ENCODE measurements at places on chromosomes 16 and 17.

- no peak for DNase-seq
These were observed at the start of gene UNC13D for GRCh38 chr17:75843577-75844529. Gene UNC13D, minus strand, starts transcription at chr17:75844404. Its CDS starts 67 bp downstream, at chr17:75844337.

DNA sequence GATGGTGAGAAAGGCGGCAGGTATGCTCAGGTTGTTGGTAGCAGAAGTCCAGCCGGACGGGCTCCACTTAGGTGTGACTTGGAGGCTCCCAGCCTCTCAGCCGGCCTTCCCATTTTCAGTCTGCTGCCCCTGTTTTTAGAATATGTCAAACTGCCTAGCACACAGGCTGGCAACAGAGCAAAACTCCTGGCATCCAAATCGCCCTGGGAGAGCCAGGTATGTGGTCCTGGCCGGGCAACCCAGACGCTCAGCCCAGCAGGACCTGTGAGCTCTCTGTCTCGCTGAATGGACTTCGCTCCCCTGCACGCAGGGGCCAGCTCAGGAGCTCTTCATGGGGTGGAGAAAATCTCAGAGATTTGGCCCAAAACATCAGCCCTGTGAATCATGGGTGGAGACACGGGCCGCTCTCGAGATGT lies 147.9 kb upstream of the CHMP6 start:
- DNase-seq, result no peak

DNA sequence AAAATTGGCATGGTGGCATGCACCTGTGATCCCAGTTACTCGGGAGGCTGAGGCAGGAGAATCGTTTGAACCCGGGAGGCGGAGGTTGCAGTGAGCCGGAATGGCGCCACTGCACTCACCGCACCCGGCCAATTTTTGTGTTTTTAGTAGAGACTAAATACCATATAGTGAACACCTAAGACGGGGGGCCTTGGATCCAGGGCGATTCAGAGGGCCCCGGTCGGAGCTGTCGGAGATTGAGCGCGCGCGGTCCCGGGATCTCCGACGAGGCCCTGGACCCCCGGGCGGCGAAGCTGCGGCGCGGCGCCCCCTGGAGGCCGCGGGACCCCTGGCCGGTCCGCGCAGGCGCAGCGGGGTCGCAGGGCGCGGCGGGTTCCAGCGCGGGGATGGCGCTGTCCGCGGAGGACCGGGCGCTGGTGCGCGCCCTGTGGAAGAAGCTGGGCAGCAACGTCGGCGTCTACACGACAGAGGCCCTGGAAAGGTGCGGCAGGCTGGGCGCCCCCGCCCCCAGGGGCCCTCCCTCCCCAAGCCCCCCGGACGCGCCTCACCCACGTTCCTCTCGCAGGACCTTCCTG lies at the start of gene HBQ1:
TSS of gene HBQ1 (plus strand) at position 359 of the 575 bp plus-strand sequence. CDS start at position 387, 28 bp downstream.
- DNase-seq, result no peak

- DNase-seq, result no peak
These were observed 47.5 kb upstream of the CLEC3A start for GRCh38 chr16:77974883-77975282.

DNA sequence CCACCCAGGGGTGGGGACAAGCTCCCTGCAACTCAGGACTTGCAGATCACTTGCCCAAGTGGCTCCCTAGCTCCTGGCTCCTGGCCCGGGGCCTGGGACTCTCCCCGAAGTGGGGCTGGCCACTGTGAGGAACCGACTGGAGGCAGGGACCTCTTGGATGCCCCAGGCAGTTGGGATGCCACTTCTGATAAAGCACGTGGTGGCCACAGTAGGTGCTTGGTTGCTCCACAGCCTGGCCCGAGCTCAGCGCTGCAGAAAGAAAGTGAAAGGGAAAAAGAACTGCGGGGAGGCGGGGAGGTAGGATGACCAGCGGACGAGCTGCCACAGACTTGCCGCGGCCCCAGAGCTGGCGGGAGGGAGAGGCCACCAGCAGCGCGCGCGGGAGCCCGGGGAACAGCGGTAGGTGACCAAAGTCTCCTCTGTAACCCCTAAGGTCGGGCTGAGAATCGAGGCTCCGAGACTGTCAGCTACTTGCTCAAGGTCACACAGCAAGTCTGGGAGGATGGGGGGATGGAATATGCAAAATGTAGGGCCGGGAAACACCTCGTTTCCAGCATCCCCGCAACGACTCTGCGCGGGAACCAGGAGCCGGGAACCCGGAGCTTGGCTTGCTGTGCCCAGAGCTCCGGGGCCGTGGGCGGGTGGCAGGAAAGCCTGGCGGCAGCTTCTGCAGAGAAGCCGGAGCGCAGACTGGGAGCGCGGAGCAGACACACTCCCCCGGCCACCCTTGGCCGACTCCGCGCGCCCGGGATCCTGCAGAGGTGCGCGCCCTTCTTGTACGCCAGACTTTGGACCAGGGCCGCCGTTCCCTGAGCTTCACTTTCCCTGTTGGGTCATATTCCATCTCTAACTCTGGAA lies 1.9 kb downstream of the CIITA start:
- DNase-seq, result no peak

DNA sequence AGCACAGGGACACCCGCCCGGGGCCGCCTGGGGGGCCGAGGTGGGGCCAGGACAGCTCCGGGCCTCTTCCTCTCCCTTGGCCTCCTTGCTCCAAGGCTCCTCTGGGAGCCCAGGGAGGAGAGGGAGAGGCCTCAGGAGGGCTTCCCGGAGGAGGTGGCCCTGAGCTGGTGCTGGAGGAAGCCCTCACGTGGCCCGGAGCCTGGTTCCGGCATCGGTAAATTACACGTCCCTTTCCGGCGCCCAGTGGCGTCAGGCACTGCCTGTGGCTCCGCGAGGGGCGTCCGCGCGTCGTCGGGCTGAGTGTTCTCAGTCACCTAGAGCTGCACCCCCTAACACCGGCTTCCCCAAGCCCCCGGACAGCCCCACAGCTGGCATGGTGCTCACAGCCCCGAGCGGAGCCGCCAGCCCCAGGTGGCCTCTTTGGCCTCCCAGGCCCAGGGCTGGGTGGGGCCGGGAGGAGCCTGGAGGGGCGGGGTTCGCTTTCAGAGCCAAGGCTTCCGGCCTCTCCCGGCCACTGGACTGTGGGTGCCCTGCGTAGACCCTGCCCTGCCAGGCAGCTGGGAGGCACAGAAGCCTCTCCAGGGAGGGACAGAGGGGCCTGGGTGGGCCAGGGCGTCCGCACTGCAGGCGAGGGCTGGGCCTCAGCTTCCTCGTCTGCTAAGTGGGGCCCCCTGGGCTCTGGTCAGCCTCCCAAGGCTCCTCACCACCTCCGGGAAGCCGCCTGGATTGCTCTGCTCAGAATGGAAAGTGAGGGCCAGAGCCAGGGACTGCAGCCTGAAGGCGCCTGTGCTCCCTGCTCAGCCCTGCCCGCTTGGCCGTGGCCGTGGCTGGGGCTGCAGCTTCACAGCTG lies 27.9 kb upstream of the SSTR5 start:
- DNase-seq, result no peak

DNA sequence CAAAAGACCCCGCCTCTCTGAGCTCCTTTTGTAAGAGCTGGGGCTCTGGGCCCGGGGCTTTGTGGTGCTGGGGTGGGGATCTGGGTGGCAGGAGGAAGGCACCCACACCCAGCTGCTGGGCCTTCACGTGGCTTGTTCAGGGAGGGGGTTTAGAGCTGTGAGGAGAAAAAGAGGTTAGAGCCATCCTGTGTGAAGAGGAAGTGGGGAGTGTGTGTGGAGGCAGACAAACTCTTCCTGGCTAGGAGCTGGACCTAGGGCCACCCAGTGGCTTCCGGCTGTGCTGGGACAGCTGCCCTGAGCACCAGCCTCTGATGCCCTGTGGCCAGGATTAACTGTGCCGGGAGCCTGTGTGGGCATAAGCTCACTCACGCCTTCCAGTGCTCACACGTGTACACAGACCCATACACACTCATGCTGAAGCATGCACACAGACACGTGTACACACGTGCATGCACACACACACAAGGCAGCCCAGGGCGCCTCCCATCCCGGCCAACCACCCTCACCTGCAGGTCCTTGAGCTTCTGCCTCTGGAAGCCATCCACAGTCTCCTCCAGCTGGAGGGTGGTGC lies 7.4 kb downstream of the CIBAR2 start:
- DNase-seq, result no peak

- DNase-seq, result no peak
These were observed 54.4 kb downstream of the BPTF start for GRCh38 chr17:67879662-67880061.

DNA sequence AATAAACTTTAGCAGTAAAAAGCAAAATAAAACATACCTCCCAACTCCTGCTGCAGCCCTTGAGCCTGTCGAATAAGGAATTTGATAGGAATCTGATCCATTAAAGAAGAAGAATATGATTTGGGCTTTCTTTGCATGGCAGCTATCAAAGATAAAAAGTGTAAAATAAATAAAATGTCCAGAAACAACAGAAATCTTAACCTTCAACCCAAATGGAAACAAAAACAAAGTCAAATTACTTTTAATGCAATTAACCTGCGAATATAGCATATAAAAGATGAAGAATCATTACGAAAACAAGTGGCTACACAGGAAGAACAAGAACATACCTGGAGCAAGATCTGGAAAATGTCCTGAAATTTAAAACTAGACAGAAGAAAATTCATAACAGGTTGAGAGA lies 21.5 kb upstream of the BRIP1 start:
- no peak for DNase-seq

All from BJ (cell line).